ENCODE measurements at places on chromosomes 6 and 20.

DNA sequence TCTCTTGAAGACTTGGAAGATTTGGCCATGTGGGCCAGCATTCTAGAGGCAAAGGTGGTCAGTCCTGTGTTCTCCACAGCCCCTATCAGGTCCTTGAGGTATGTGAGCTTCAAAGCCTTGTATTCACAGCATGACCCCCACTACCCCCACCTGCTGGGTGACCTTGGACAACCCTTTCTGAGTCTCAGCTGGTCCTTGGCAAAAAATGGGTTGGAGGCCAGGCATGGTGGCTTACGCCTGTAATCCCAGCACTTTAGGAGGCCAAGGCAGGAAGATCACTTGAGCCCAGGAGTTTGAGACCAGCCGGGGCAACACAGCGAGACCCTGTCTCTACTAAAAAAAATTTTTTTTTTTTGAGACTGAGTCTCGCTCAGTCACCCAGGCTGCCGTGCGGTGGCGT, 42.6 kb downstream of the UBE2V1 start:
- DNase-seq, result no peak

- no peak for DNase-seq
Observed at GRCh38 chr20:31559704-31560093, 45.4 kb upstream of the ID1 start.

- DNase-seq, result no peak
Observed at GRCh38 chr6:12097791-12098190, 85.7 kb downstream of the HIVEP1 start.

- no peak for DNase-seq
Observed at GRCh38 chr6:131172222-131172621, 37.0 kb downstream of the AKAP7 start.

DNA sequence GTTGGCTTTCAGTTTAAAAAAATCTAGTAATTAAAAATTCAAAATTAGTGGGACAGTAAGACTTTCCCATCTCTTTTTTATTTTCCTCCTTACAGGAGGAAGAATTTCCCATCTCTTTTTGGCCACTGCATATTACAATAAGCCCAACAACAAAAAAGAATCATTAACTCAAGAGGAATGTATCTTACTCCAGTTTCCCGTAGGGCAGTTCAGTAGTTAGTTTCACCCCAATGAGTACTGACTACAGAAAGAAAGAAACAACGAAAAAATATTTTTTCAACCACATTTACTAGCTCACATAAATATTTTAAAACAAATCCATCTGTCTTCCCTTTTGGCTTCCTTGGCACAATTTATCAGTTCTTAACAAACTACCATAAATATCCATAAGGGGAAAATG, 14.9 kb upstream of the BLOC1S5 start:
- DNase-seq, result no peak

DNA sequence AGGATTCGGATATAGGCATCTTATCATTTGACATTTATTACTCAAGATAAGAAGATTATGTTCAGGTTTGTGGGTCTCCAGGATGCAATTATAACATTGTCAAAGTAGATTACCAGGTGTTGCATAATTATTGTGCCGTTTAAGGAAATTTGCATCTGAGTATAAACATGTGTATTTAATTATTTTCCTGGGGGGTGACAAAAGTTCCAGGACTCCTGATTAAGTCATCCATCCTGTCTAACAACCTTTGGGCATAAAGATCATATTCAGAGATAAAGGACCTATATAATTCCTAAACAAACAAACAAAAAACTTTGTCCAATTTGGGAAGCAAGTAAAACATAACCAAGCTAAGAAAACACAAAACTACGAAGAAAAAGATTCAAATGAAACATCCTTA, 3.3 kb upstream of the PPP1R14C start:
- DNase-seq, result no peak

- no peak for DNase-seq
Observed at GRCh38 chr6:148577687-148578488, 168.9 kb upstream of the UST start.

DNA sequence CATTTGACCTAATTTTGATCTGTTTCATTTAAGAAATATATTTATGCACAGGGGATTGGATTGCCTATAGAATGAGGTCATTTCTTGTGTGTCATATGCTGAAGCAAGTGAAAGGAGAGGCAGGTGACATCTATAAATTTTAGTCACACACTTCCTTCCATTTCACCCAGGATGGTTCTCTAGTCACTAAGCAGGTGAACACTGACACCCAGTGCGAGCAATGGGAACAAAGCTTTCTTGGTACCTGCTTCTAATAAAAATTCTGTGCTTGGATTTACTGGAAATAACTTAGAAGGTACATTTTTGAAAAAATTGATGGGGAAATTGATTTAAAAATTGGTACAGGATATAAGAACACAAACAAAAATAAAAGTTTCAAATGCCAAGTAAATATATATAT, 66.9 kb upstream of the MC3R start:
- DNase-seq, result no peak

GRCh38 chr6:135647521-135647920, 150.0 kb upstream of the AHI1 start:
- no peak for DNase-seq

DNA sequence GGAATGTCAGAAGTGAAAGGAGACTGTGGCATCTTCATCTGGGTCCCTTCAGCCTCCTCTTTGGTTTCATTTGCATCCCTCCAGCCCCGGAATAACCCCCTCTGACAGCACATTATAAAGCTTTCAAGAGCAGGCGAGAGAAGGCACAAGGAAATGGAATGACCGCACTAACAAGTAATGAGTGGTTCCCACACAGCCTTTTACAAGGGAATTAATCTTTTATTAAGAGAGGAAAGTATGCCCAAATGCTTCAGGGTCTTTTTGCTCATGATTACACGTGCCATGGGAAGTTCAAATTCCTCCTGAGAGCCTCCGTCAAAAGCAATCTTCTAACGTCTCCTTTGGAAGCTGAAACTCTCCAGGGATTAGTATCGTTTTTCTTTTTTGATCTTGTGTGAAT, 347.0 kb downstream of the BTBD3 start:
- no peak for DNase-seq

DNA sequence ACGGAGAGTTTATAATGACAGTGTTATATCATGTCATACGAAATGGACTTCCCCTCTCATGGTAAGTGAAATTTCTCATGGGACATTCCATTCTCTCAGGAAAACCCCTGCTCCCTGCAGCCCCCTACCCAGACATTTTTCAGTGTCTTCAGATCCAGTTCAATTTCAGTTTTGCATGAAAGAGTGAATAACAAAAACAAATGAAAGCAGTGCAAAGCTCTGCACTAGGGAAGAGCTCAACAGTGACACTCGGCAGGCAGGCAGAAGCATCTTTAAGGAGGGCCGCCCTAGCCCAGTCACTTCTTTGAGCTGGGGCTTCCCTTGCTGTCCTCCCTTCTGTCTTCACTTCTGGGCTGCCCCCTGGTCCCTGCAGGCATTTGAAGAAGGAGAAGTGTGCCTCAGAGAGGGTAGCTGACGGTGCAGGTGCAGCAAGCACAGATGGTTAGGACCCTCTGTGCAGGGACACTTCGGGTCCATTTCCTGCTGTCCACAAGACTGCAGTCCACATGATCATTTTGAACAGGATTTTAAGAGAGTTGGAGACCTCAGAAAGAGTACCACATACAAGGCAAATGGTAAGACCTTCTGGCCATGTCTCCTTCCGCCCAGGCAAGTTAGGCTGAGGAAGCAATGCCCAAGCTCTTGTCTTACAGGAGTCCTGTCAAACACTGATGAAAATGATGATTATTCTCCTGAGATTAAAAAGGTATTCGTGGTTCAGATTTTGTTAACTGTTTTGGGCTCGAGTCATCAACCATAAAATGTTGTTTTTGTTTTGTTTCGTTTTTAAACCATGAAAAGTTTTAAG, 5.4 kb upstream of the DUSP22 start:
- no peak for DNase-seq

GRCh38 chr6:39961178-39961577, 26.9 kb upstream of the MOCS1 start:
- no peak for DNase-seq

Measured in stimulated activated CD4-positive, alpha-beta T cell treated with anti-CD3 and anti-CD28 coated beads, Interleukin-15, amount 100 ng/mL, for 1 hour (primary cell).